Esophagus squamous epithelium (tissue), 5 donors: ENCODE measurements at places on chromosomes 12 and 14.

GRCh38 chr14:52299692-52300278, 14.3 kb upstream of the PTGER2 start:
- H3K4me1 ChIP-seq = no peaks in the 10 kb centered on the region
- no peak overlapping the region for H3K27ac ChIP-seq
- DNase-seq = no peak
- no peaks in the 10 kb centered on the region for H3K36me3 ChIP-seq

DNA sequence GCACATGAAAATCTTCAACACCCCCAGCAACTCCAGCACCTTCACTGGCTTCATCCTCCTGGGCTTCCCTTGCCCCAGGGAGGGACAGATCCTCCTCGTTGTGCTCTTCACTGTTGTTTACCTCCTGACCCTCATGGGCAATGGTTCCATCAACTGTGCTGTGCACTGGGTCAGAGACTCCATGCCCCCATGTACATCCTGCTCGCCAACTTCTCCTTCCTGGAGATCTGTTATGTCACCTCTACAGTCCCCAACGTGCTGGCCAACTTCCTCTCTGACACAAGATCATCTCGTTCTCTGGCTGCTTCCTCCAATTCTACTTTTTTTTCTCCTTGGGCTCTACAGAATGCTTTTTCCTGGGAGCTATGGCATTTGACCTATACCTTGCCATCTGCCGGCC, 11.5 kb upstream of the OR11G2 start:
- no peak for DNase-seq
- no peaks in the 10 kb centered on the region for H3K36me3 ChIP-seq
- H3K4me1 ChIP-seq = no peaks in the 10 kb centered on the region
- no peak overlapping the region for H3K27ac ChIP-seq
- no peak overlapping the region for H3K4me3 ChIP-seq
- H3K27me3 ChIP-seq = no peaks in the 10 kb centered on the region

- no peak overlapping the region for H3K4me3 ChIP-seq
- no peaks in the 10 kb centered on the region for H3K36me3 ChIP-seq
- H3K27me3 ChIP-seq = no peaks in the 10 kb centered on the region
- H3K4me1 ChIP-seq = no peaks in the 10 kb centered on the region
- no peak overlapping the region for H3K27ac ChIP-seq
- DNase-seq = no peak
These were observed 82.5 kb downstream of the PLCZ1 start for GRCh38 chr12:18655351-18655750.

DNA sequence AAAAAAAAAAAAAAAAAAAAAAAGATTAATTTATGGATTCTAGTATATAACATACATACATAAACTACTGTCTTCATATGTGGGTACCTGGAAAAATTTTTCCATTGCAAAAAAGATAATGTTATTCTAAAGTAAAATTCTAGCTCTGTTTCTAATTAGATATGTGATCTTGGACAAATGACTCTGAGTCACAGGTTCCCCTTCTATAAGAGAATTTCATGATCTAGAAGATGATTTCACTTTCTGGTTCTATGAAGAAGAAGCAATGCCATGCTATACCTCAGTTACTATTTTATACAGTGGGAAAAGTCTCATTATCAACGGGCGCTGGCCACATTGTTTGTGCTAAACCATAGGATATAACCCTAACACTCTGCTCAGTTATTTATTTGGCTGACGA, 351.3 kb downstream of the ZFP36L1 start:
- H3K36me3 ChIP-seq = no peaks in the 10 kb centered on the region
- no peaks in the 10 kb centered on the region for H3K27me3 ChIP-seq
- H3K4me1 ChIP-seq = peaks cover 5% of the 10 kb centered on the region
- no peak overlapping the region for H3K4me3 ChIP-seq
- no peak for DNase-seq

GRCh38 chr14:65941091-65941490, 528.6 kb downstream of the FUT8 start:
- no peaks in the 10 kb centered on the region for H3K27me3 ChIP-seq
- no peaks in the 10 kb centered on the region for H3K4me1 ChIP-seq
- H3K36me3 ChIP-seq = no peaks in the 10 kb centered on the region
- H3K4me3 ChIP-seq = no peak overlapping the region
- DNase-seq = no peak
- H3K27ac ChIP-seq = no peak overlapping the region

DNA sequence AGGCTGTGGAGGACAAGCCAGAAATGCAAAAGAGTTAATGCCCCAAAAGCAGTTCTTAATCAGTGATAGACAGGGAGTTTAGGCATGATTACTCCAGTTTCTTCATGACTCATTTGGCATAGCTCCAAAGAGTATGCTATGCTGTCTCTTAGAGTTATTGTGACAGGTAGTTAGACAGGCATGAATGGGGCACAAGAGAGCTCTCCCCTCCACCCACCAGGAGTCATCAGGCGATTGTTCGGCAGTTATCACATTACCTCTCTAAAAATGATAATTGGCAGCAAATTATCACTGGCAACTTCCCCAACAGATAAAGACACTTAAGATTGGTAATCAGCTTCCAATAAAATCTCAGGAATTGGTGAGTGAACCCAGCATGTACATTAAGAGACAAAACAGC, 320.1 kb downstream of the DAD1 start:
- no peaks in the 10 kb centered on the region for H3K4me1 ChIP-seq
- H3K36me3 ChIP-seq = no peaks in the 10 kb centered on the region
- no peak overlapping the region for H3K4me3 ChIP-seq
- no peak overlapping the region for H3K27ac ChIP-seq

DNA sequence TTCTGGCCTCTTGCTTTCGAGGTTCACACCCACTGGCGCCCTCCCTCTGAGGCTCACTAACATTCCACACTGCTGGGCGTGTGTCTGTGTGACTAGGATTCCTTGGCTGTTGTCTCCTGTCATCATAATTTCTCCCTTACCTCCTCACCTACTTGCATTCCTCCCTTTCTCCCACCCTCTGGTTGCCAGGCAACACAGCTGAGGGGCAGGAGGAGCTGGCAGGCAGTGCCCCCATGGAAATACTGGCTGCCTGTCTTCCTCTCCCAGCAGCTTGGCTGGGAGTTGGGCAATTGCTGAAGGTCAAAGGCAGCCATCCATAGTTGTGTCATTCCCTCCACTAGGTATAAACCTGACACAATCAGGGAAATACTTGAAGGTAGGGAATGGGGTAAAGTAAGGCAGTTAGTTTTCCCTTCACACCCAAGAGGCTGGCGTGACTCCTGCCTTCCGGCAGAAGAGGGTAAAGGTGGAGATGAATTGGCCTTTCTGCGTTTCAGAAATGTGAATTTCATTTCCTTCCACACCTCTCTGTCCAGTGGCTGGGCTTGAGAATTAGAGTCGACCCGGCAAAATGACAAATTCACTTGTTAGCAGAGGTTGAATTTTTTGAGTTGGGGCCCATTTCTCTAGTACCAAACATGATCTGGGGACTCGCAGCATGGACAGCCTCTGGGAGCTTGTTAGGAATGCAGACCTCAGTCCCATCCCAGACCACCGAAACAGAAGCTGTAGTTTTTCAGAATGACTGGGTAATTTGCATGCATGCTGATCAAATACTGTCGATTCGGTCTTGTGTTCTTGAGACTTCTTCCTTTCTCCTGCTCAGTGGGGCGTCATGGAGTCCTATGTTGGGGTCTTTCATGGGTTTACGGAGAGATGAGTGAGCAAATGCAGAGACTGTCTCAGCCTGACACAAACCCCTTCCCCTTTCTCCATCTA, 24.3 kb upstream of the EMP1 start:
- DNase-seq = no peak
- H3K27me3 ChIP-seq = no peaks in the 10 kb centered on the region
- peak overlapping the region; percentile 91 for H3K27ac ChIP-seq
- no peak overlapping the region for H3K4me3 ChIP-seq
- no peaks in the 10 kb centered on the region for H3K36me3 ChIP-seq

- peak overlapping the region; percentile 65 for H3K27ac ChIP-seq
- no peak overlapping the region for H3K4me3 ChIP-seq
- no peaks in the 10 kb centered on the region for H3K36me3 ChIP-seq
- H3K4me1 ChIP-seq = peaks cover 60% of the 10 kb centered on the region
These were observed 8.4 kb downstream of the NIN start for GRCh38 chr14:50822501-50823042.

DNA sequence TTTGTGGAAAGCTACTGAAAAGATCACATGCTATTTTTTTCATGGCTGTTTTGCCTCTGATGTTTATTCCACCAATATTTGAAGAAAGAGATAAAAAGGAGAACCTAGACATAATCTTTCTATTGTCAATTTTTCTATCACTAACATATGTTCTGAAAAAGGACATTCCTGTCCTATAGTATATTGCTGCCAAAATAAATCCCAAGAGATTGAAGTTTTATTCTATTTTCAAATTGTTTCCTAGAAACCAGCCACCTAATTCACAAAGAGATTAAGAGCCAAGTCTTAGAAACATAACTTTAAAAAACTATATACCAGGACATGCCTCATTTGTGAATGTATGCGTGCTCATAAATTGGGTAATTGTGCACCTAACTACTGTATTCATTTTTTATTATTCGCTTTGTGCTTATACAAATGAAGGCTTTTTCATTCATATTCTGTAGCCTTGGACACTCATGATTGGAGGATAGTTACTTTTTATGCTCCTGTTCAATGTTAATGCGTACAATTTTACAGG, 200.7 kb downstream of the FUT8 start:
- no peak for DNase-seq
- H3K27ac ChIP-seq = no peak overlapping the region
- no peaks in the 10 kb centered on the region for H3K36me3 ChIP-seq
- H3K4me1 ChIP-seq = no peaks in the 10 kb centered on the region
- H3K4me3 ChIP-seq = no peak overlapping the region

DNA sequence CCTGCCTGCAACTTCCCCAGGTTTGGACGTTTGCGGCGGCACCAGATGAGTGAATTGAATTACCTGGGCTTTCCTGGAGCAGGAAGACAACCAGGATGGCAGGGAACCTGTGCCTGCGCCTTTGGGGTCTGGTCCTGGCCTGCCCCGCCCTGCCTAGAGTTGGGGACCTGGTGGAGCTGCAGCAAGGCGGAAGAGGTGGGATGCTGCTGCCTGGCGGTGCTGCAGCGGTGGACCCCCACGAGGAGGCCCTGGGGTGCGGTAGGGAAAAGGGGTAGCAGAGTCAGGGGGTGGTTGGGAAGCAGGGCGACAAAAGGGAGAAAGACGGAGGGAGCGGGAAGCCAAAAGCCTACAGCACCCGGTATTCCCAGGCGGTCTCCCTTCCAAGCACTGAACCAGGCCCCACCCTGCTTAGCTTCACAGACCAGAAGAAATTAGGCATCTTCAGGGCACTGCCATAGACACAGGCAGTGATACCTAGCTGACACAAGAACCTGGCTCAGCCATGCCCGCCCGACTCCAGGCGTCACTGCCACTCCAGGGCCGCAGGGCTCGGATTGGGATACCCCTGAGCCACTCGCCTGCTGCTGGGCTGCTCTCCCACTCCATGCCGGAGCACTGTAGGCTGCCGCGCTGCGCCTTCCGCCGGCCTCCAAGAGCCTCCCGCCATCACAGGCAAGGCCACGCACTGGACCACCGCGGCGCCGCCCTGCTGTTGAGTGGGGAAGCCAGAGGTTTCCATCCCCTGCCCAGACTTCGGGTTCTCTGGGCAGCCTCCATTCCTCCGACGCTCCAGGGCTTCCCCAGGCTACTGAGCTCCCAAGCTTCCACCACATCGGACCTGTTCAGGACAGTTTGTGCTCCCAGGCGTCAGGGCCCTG, 155.2 kb upstream of the ALG10B start:
- H3K27me3 ChIP-seq = no peaks in the 10 kb centered on the region
- no peaks in the 10 kb centered on the region for H3K36me3 ChIP-seq
- no peak for DNase-seq
- H3K4me1 ChIP-seq = no peaks in the 10 kb centered on the region
- H3K4me3 ChIP-seq = no peak overlapping the region
- H3K27ac ChIP-seq = no peak overlapping the region

DNA sequence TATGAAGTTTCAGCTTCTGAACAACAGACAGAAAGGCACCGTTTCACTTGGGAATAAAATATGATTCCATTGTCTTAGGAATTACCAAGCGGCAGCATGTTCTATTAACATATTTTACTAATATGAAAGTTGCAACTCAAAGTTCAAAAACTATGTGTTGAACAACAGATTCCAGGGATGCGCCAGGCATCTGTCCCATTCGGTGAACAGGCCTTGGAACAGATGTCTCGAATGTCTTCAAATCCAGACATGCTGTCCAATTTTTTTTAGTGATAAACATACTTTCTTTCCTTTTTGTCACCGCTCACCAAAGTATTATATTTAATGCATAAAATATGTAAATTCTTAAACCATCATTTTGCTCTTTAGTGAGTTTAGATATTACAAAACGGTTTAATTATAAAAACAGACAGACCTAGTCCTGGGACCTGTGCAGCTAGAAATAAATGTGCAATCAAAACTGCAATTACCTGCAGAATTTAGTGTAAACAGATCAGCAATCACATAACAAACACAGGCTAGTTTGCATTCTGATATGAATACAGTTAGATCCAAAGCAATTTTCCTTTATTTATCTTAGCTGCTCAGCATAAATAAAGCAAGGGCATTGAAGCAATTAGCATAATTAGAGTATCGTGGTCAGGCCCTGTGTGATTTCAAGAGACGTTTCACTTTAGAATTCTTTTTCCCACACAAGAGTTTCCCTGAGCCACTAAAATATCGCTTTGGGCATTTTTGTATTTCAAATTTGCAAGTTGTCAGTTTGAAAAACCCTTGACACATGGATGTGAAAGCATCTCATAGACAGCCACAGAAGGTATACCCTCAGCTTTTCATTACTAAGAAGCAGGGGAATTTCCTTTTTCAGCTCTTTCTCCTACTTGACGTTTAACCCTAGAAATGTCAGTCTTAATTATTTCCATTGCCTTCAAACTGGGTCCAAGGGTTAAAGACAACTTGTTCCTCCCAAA, 420.8 kb downstream of the EGLN3 start:
- no peak overlapping the region for H3K4me3 ChIP-seq
- DNase-seq = no peak
- H3K27ac ChIP-seq = no peak overlapping the region

GRCh38 chr14:79021766-79022165, 851.6 kb downstream of the NRXN3 start:
- H3K27ac ChIP-seq = no peak overlapping the region
- no peak for DNase-seq
- H3K36me3 ChIP-seq = no peaks in the 10 kb centered on the region
- H3K4me3 ChIP-seq = no peak overlapping the region

GRCh38 chr12:101876322-101876860, 989 bp upstream of the DRAM1 start:
- no peaks in the 10 kb centered on the region for H3K27me3 ChIP-seq
- peak overlapping the region; percentile 91 for H3K4me3 ChIP-seq
- H3K4me1 ChIP-seq = no peaks in the 10 kb centered on the region
- H3K36me3 ChIP-seq = no peaks in the 10 kb centered on the region
- no peak for DNase-seq
